ENCODE measurements at places on chromosomes 12 and 14.

GRCh38 chr12:16189849-16190248 lies 87.6 kb downstream of the SLC15A5 start:
- no peak for DNase-seq

DNA sequence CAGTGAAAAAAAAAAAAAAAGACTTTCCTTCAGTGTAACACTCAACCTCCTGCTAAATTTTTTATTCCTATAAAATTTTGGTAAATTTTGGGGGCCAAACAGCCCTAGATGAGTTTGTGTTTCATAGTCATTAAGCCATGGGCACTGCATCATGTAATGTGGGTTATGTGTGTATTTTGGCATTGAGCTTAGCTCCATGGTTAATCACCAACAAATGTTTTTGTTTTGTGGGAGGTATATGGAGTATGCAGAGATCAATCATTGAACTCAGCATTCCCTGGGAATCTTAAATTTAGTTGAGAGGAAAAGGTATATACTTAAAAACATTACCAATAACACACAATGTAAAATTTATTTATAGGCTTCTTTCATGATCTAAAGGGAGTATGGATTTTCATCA lies 8.5 kb upstream of the ARMH4 start:
- no peak for DNase-seq

GRCh38 chr12:48110691-48111311 lies 4.9 kb upstream of the SENP1 start:
- no peak for DNase-seq

GRCh38 chr12:9751204-9752144 lies 9.2 kb downstream of the CD69 start:
- DNase-seq: no peak

DNA sequence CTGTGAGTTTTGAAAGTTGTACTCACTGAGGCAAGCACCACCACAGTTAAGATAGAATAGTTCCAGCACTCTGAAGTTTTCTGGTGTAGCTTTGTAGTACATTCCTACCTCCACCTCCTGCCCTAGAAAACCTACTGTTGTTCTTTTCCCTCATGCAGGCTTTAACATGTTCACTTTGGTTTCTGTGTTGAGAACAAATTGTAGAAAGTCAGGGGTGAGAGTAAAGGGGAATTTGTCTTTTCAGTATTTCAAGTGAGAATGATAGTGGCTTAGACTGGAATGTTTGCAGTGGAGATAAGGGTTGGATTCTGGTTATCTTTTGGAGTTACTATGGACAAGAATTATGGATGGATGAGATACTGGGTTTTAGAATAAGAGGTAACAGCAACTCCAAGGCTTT lies 67.2 kb downstream of the AEBP2 start:
- no peak for DNase-seq

DNA sequence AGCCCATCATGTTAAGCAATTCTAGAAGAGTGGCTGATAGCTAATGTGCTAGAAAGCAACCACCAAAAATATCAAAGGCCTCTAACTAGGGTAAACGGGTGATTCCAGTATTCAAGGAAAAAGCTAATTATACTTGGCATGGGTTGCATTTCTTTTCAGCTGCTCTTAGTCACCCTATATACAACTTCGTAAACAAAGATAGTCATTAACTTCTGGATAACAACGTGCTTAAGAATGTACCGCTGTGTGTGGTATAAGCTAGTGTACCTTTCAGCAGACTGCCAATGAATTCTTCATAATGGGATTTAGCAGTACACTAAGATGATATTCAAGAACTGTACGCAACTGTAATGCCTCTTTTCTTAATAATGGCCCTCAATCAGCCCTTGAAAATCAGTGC lies 42.2 kb upstream of the SLC6A13 start:
- DNase-seq: no peak
